Dermis microvascular lymphatic vessel endothelial cell (primary cell): ENCODE measurements at places on chromosomes 1 and 21. TPM values are rescaled to one million over a fixed set of nuclear protein-coding genes. Genes with fewer than 3 reads are reported as not detected.

MAP3K21 gene
- total RNA-seq = 0.90 and 1.3 TPM in 2 replicates

DNA sequence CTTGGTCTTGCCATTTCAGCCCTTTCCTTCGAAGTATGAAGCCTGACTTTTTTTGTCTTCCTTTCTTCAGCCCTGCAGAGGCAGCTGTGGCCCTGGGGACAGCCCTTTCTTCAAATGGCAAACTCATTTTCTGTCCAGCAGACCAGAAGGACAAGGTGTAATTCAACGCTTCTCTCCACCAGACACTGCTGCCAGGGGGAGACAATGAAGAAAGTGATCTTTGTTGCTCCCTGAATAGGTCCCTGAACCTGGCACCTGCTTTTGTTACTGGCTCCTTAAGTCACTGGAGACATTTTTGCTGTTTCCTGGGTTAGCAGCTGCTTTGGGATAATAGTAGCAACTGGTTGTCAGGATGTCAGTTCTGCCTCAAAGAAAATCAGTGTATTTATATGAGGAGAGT lies 50.8 kb upstream of the MACF1 start:
- DNase-seq = no peak

- DNase-seq = no peak
Observed at GRCh38 chr21:34907461-34908418, 141.4 kb downstream of the RUNX1 start.

DNA sequence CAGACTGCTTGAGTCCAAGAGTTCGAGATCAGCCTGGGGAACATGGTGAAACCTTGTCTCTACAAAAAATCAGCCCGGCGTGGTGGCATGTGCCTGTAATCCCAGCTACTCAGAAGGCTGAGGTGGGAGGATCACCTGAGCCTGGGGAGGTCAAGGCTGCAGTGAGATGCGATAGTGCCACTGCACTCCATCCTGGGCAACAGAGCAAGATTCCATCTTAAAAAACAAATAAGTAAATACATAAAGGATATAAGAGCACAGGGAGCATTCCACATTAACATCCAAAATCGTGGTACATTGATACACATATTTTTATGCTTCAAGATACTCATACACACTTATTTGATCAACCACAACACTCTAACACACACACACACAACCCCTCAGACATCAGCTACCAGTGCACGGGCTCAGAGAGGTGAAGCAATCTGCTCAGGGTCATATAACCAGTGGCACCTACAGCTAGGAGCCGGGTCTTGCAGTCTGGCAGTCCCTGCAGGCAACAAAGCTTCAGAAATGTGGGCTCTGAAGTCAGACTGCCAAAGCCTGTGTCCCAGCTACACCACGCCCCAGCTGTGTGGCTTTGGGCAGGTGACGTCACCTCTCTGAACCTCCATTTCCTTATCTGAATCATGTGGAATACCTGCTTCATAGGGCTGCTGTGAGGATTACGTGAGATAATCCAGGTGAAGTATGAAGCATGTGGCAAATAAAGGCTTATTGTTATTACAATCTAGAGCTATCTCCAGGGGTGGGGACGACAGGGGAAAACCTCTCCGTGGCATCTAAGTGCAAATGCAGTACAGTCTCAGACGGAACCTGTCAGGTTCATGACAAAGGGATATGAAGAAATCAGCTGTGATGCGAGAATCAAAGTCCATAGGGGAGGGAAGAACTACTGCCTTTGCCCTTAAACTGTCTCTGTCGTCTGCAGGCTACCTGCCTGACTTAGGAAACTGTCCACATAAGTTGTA lies 4.8 kb upstream of the CRYBG2 start:
- DNase-seq = no peak

DNA sequence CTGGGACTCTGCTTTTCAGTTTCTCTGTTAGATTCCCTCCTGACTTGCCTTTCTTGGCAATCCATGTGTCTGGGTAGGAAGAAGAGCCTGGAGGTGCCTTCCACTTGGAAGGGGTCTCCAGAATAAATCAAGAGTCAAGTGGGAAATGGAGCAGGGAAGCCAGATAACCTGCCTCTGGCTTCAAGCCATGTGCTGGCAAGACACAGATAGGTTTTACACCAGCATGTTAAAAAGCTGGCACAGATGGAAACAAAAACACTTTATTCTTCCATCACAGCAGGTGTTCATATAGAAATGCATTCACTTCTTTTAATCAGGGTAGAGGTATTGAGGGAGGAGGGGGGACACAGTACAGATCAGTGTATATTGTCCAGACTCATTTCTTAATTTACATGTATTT lies 356.9 kb upstream of the RUNX1 start:
- no peak for DNase-seq
